IPS-NIHi11 (cell line): ENCODE measurements at places on chromosomes 11 and 22.
A peak's percentile ranks its signal among the peaks of the same experiment; 100 is the strongest.

DNA sequence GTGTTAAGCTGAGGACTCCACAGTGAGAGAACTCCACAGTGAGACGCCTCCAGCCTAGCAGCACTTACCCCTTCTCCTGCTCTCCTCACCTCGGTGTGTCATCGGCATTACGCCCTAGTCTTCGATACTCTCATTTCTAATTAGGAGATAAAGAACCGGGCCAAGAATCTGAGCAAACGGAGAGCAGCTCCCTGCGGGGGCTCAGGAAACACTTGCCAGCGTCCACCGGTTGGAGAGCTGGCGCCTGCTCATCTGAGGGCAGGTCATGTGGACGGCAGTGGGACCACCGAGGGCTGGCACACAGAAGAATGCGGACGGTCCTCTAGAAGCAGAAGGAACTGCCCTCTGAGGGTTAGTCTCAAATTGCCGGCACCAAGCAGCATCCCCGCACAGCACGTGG is 13.0 kb downstream of the CERK start:
- DNase-seq, result no peak

- DNase-seq, result no peak
These were observed 10.4 kb upstream of the RASL10A start for GRCh38 chr22:29325785-29326315.

- no peak for DNase-seq
These were observed 8.0 kb downstream of the ZFTA start for GRCh38 chr11:63760487-63761079.

GRCh38 chr11:34169686-34170085 is 64.3 kb downstream of the NAT10 start:
- no peak for DNase-seq

GRCh38 chr11:83150450-83150849 is 6.5 kb upstream of the PCF11 start:
- no peak for DNase-seq

DNA sequence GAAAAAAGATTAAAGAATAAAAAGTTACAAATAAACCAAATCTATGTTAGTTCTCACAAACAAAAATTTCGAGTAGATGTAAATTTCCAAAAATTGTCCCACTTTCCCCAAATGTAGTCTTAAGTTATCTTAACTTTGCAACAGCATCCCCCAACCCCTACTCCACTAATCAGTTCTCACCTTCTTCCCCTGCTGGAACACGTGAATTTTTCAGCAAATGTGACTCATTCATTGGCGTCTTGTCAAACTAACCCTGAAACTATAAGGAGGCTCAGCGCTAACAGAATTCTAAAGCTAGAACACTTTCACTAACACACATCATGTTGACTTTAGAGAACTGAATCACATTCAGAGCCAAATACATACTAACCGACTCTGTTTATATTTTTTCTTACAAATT is 46.1 kb downstream of the PHF21A start:
- no peak for DNase-seq

- no peak for DNase-seq
These were observed 20.4 kb downstream of the ALKBH8 start for GRCh38 chr11:107545101-107545514.

DNA sequence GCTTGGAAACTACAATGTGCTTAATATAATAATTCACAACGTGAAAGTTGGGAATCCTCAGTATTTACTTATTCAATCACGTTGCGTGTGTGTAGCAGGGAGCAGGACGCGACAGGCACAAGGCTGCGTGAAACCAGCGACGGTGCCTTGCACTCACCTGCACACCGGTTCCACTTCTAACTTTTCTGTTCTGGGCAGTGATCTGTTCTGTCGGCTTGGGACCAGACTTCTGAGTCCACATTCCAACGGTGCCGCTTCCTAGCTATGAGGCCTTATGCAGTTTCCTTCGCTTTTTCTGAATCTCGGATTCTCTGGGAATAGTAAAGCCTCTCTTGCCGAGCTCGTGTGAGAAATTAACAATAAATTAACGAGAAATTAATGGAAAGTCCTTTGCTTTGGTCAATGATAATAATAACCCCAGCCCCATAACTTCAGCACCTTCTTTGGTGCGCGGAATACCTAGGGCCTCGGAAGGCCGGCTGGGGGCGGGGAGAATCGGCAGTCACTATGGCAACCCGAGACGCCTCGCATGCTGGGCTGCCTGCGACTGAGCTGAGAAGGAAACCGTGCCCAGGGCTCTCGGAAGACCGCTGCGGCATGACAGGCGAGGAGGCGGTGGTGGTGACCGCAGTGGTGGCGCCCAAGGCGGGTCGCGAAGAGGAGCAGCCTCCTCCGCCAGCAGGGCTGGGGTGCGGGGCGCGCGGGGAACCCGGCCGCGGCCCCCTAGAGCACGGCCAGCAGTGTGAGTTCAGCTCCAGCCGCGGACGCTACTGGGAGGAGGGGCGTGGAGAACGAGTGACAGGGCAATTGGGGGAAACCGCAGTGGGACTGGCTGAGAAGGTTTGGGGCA is at the start of gene C11orf97:
C11orf97 (plus strand) TSS at position 530 of the 850 bp plus-strand sequence; CDS start at position 598, 68 bp downstream.
- peak; percentile 87 for DNase-seq

- DNase-seq, result no peak
These were observed 62.5 kb upstream of the CRTAM start for GRCh38 chr11:122775675-122776271.

- DNase-seq, result no peak
These were observed 32.6 kb upstream of the TOLLIP start for GRCh38 chr11:1341928-1342524.

DNA sequence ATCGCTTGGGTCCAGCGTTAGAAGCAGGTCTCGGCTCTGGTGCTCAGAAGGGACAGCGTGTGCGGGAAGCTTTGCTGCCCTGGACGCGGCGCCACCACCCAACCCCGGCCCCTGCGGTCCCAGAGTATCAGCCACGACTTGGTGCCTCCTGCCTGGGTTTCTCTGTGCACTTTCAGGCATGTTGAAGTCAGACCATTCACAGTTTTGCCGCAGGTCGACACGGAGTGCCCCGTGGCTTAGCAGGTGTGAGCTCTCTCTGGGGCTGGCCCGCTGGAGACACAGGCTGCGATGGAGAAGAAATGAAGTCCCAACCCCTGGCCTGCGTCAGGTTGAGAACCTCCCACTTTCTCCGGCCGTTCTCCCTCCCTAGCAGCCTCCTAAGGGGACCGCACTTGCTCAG is 494.5 kb downstream of the BRD1 start:
- no peak for DNase-seq

DNA sequence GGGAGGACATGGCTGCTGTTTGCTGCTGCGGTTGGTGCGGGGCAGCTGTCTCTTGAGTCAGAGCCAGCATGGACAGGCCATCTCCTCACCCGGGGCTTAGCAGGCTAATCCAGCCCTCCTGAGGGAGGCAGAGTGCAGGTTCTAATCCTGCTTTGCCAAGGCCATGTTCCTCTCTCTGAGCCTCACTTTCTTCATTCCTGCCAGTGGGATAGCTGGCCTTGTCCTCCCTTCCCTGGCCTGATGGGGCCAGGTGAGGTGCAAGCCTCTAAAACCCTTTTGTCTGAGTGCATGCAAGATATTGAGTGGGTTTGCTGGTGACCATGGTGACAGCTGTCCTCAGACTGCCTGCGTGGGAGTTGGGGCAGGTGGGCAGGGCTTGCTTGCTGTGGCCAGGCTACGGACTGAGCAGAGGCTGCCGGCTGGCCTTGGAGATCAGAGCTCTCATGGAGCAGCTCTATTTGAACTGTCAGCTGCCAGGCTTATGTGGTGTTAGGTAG is 3.6 kb downstream of the USP35 start:
- no peak for DNase-seq
